ENCODE measurements at places on chromosomes 2 and 18. TPM values are rescaled to one million over a fixed set of nuclear protein-coding genes. Genes with fewer than 3 reads are reported as not detected.

DNA sequence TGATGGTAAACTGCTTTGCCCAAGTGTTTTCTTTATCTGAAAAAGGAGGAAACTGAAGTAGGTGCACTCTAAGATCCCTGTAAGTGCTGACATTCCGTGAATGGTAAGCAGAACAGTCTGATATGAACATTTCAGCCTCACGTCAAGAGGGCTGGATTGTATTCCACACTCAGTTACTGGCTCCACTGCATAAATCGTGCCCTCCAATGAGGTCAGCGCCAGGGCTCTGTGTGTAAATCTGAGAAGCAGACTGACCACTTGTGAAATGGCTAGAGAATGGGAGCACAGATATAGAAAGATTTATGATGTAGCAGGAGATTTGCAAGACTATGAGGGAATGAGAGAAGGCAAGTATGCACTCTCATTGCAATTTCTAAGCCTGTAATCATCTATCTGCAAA lies 153.0 kb downstream of the ICOS start:
- no peak for DNase-seq

DNA sequence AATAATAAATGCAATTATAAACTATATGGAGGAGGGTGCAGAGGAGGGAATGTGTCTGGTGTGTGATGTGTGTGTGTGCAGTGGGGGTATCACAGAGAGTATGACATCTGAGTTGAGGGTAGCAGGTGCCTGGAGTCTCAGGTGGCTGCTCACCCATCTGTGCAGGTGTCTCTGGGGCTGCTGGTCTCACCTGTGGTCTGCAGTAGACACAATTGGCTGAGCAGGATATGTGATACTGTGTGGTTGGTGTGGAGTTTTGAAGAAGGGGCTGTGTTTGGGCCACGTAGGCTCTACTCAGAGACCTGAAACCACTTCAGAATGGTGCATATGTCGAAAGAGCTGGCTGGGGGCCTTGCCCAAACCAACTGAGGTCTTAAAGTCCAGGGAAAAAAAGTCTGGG lies 17.0 kb downstream of the FABP1 start:
- no peak for DNase-seq

Gene ASB18
- 0.82 TPM for total RNA-seq

Gene CDKL4
- total RNA-seq, result 14.7 TPM

Gene HOXD4
- not detected for total RNA-seq
